Fibroblast of villous mesenchyme (primary cell): ENCODE measurements at places on chromosomes 3 and 15. TPM values are rescaled to one million over a fixed set of nuclear protein-coding genes. Genes with fewer than 3 reads are reported as not detected.

The ARRDC4 gene
- total RNA-seq, result 11.7 and 18.4 TPM in 2 replicates

GRCh38 chr3:64254443-64254842 lies 29.2 kb upstream of the PRICKLE2 start:
- DNase-seq, result no peak

DNA sequence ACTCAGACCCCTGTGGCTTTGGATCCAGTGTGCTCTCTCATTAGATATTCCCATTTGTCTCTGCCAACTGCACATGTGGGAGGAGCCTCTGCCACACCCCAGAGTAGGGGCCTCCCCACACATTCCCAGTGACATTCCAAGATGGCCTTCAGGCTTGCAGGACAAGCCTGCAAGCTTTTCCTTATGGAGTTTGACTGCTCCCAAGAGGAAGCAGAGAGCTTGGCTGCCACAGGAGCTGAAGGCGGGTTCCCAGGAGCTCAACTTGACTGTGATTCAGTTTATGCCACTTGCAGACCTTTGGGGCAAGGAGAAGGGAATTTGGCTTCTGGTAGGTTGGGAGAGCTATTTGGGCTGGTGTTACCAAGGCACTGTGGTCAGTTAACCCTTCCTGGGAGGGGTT lies 22.5 kb upstream of the EPHB1 start:
- no peak for DNase-seq

GRCh38 chr15:50735156-50735555 lies 30.4 kb downstream of the SPPL2A start:
- DNase-seq, result no peak

DNA sequence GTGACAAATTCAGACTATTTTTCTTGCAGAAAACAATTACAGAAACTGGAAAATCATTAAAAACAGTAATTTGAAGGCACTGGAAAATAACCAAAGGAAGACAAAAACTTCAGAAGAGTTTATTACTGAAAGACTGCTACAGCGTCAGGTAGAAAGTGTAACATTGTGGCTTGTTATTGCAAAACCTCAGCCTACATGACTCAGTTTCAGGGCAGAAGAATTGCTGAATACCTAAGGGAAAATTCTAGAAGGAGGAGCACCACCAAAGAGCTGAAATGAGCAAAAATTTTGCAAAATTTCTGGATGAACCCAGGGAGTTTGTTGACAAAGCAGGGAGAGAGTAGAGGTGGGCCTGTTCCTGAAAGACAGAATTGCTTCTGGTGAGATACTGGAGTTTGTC lies 219.6 kb downstream of the C3orf38 start:
- DNase-seq, result no peak

GRCh38 chr3:8500989-8501370 lies 643 bp upstream of the LMCD1 start:
- DNase-seq, result no peak

DNA sequence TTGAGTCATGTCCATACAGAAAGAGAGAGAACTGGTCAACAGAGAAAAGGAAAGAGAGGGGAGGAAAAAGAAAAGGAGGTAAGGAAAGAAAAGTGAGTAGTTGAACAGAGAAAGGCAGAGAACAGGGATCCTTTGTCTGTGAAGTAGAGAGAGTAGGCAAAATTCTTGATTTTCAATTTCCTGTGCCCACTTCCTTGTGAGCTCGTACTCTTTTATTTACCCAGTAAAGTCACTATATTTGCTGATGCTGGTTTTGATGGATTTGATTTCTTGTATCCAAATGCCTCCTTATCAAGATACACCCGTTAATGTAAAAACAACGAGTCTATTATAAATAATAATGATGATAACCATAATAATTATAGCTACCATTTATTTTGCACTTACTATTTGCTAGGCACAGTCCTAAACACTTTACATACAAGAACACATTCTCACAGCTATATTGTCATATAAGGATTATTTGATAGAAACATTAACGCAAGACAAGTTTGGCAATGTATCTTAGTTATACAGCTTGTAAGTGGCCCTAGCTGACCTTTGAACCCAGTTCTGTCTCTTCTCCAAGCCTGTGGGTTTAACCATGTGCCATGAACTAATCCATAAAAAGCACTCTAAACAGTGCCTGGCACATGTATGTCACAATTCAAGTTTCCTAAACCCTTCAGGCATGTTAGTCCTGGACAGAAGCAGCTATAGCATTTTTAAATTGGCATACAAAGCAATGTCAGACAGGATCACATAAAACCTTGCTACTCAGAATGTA lies 6.7 kb upstream of the P2RY1 start:
- no peak for DNase-seq

The ARPP19 gene
- total RNA-seq, result 92.1 and 133 TPM in 2 replicates

DNA sequence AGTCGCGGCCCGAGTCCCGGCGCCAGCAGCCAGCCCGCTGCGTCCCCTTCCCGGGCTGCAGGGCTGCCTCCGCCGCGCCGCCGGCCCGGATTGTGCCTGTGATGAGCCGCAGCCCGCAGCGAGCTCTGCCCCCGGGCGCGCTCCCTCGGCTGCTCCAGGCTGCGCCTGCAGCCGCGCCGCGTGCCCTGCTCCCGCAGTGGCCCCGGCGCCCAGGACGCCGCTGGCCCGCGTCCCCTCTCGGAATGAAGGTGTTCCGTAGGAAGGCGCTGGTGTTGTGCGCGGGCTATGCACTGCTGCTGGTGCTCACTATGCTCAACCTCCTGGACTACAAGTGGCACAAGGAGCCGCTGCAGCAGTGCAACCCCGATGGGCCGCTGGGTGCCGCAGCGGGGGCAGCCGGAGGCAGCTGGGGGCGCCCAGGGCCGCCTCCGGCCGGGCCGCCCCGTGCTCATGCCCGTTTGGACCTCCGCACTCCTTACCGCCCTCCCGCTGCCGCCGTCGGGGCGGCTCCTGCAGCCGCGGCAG lies 1.2 kb downstream of the CHST2 start:
- no peak for DNase-seq

DNA sequence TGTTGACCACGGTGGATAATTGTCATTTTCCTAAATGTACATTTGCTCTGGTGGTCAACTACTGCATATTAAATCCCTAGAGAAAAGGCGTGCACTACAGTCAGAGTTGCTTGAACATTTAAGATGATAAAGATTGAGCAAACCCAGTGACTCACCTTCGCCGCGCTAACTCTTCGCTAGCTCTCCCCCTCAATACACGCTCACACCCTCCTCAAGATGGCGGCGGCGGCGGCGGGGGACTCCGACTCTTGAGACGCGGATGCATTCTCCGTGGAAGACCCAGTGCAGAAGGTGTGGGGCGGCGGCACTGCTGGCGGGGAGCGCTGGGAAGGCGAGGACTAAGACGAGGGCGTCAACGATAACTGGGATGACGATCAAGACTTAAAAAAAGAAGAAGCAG lies 79.8 kb upstream of the PFN2 start:
- DNase-seq, result peak; percentile 65

The TEX9 gene
- 2.9 and 3.9 TPM in 2 replicates for total RNA-seq

GRCh38 chr15:69666921-69667811 lies 214.5 kb downstream of the RPLP1 start:
- DNase-seq, result no peak

- DNase-seq, result no peak
Measured at GRCh38 chr3:127555108-127555507, 35.4 kb downstream of the TPRA1 start.

- DNase-seq, result no peak
Measured at GRCh38 chr15:60077581-60078359, 73.7 kb downstream of the FOXB1 start.

GRCh38 chr3:171524921-171525310 lies 64.7 kb upstream of the TNIK start:
- no peak for DNase-seq

DNA sequence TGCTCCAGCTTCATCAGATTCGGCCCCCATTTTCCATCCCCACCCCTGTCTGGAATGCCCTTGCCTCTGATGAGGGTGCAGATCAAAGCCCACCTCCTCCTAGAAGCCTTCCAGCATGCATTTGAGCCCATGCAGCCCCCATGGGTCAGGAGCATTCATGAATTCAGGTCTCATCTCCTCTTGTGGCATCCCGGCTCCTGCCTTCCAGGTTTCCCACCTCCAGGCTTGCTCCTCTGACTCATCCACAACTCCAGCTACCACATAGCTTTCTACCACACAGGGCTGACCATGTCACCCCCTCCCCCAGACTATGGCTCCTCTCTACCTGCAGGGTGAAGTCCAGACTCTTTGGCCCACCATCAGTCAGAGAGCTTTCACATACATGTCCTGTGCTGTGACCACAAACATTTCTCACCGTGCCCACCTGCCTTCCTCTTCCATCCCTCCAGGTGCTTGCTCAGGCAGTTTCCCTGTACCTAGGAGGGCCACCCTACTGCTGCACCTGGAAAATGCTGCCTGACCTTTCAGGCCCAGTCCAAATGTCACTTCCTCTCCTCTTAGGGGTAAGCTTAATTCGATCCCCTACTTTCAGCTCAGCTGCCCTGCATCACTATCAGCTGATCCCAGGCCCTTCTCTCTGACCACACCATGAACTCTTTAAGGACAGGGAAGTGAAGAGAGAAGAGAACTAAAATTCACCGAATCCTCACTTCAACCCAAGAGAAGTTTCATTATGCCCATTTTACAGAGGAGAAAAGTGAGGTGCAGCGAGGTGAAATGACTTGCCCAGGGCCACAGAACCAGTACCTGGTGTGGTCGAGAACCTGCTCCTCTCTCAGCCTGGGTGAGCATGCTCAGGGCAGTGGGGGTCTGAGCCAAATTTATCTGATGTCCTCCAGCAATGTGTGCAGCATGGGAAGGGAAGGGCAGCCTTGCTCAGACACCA lies 13.7 kb upstream of the FGD5 start:
- no peak for DNase-seq

GRCh38 chr15:92495446-92495845 lies 101.8 kb downstream of the ST8SIA2 start:
- no peak for DNase-seq

- no peak for DNase-seq
Measured at GRCh38 chr15:74525945-74526344, 15.1 kb upstream of the ARID3B start.

GRCh38 chr3:115687721-115688120 lies 64.4 kb downstream of the GAP43 start:
- DNase-seq, result no peak

- no peak for DNase-seq
Measured at GRCh38 chr3:168794427-168794826, 698.7 kb upstream of the GOLIM4 start.
